ENCODE measurements at places on chromosomes 4 and X. TPM values are rescaled to one million over a fixed set of nuclear protein-coding genes. Genes with fewer than 3 reads are reported as not detected.

DNA sequence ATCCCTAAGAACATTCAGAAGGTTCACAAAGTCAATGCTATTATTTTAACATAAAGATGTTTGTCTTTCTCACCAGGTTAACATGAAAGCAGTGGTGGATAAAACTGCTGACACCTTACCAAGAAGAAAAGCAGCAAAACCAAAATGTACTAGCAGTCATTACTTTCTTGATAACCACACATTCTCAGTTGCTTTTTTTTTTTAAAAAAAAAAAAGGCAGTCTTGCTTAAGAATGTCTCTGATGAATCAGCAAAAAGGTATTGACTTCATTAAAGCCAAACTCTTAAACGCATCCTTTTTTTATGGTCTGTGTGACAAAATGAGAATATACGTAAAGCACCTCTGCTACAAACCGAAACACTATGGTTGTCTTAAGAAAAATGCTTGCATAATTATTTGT, 31.9 kb downstream of the CDKL2 start:
- H3K4me1 ChIP-seq: no peaks in the 10 kb centered on the region

GRCh38 chr4:1368421-1369090, 21.5 kb downstream of the UVSSA start:
- H3K4me1 ChIP-seq: no peaks in the 10 kb centered on the region
- peak; percentile 62 for DNase-seq
- H3K27ac ChIP-seq: no peak overlapping the region

DNA sequence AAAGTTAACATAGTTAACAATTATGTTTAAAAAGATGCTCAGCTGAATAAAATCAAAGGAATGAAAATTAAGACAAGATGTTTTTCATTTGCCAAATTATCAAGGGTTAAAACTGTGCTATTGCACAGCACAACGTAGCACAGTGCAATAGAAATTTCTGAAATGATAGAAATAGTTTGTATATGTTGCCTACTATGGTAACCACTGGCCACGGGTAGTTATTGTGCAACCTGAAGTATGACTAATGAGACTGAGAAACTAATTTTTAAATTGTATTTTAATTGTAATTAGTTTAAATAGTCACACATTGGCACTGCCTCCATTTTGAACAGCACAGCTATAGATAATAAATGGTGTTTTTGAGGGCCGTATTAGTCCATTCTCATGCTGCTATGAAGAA, 343.1 kb upstream of the FAM241A start:
- no peaks in the 10 kb centered on the region for H3K4me1 ChIP-seq
- DNase-seq: no peak
- H3K36me3 ChIP-seq: no peaks in the 10 kb centered on the region
- H3K4me3 ChIP-seq: no peak overlapping the region
- no peak overlapping the region for H3K27ac ChIP-seq

DNA sequence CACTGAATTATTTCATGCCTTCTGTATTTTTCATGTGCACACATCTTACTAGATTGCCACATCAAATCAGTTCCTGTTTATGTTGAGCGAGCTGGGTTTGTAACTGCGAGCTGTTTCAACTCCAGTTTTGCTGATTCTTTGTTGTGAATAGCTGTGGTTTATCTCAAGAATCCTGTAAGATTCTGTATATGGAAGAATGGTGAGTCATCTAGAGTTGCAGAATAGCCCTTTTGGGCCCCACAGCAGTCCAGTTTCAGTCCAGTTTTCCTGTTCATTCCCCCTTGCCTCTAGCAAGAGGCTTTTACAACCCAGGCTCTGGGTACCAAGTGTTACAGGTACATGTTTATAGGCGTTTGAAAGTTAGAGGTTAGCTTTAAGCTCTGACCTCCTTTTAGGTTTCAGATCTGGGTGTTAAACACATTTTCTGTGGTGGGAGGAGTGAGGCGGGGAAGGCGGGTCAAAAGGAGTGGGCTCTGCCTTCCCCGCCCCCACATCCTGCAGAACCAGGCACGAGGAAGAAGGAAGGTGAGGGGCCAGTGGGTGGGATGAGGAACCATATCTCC, 32.7 kb downstream of the TBC1D14 start:
- no peak overlapping the region for H3K4me3 ChIP-seq
- no peak for DNase-seq
- H3K27ac ChIP-seq: no peak overlapping the region
- H3K36me3 ChIP-seq: no peaks in the 10 kb centered on the region

DNA sequence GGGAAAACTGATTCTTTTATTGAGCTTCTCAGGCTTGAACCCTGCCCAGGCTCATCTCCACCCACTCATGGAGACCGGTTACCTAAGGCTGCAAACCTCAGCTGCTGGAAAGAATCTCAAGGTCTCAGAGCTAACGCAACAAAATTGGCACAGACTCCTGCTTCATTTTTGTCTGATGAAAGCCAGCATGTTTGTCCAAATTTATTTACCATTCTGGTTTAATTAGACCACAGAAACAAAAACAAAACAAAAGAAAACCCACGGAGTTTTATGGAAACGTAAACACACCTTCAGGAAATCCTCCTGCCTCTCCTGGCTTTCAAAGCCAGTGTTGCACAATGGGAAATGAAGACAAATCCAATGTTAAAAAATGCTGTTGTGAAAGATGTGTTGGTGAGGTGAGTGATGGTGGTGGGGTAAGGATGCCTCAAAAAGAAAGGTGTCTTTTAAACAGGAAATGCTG, 56.4 kb upstream of the PDLIM3 start:
- DNase-seq: no peak
- H3K27ac ChIP-seq: no peak overlapping the region
- no peaks in the 10 kb centered on the region for H3K36me3 ChIP-seq
- 0 out of 2 replicates have a peak, but pooled peaks cover 3% of the 10 kb centered on the region for H3K4me1 ChIP-seq

GRCh38 chrX:136666088-136666487, 18.1 kb downstream of the CD40LG start:
- H3K27me3 ChIP-seq: no peaks in the 10 kb centered on the region
- no peaks in the 10 kb centered on the region for H3K36me3 ChIP-seq
- no peak overlapping the region for H3K27ac ChIP-seq
- H3K4me1 ChIP-seq: no peaks in the 10 kb centered on the region
- DNase-seq: no peak
- H3K4me3 ChIP-seq: no peak overlapping the region

DNA sequence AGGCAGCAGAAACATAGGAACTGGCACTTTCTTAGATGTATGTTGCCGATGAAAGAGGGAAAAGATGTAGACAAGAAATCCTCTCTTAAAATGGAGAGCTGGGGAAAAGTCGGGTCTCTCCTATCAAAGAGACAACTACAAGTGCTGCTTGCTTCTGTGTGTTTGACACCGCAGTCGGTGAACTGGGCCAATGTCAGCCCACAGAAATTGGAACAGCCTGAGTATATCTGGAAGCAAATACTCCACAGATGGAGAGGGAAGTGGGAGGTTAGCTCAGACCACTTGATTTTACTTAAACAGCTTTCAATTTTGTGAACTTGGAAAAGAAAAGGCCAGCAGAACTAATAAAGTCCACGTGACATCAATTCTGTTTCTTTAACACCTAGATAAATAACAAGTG, 230.9 kb upstream of the FAT1 start:
- H3K4me1 ChIP-seq: no peaks in the 10 kb centered on the region
- no peak overlapping the region for H3K4me3 ChIP-seq
- no peaks in the 10 kb centered on the region for H3K36me3 ChIP-seq
- H3K27me3 ChIP-seq: no peaks in the 10 kb centered on the region

- no peak for DNase-seq
- H3K27ac ChIP-seq: no peak overlapping the region
- H3K27me3 ChIP-seq: no peaks in the 10 kb centered on the region
- H3K4me1 ChIP-seq: no peaks in the 10 kb centered on the region
- peaks cover 10% of the 10 kb centered on the region for H3K36me3 ChIP-seq
These were observed 335.8 kb upstream of the SFRP2 start for GRCh38 chr4:154124539-154125255.

DNA sequence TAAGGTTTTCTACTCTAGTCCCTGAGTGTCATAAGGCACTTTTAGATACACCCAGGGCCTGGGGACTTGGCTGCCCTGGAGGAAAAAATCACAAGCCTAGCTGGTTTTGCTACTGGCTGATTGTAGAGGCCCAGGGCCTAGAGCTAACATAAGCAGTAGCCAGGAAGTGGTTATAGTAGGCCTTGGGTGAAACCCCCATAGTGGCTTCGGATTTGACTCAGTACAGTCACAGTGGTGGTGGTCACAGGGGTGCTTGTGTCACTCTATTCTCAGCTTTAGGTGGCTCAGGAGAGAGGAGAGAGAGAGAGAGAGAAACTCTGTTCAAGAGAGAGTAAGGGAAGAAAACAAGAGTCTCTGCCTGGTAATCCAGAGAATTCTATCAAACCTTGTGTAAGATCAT, 194.5 kb upstream of the EDA2R start:
- DNase-seq: no peak
- H3K4me1 ChIP-seq: no peaks in the 10 kb centered on the region
- no peaks in the 10 kb centered on the region for H3K27me3 ChIP-seq
- no peak overlapping the region for H3K4me3 ChIP-seq
- peaks cover 5% of the 10 kb centered on the region for H3K36me3 ChIP-seq
- H3K27ac ChIP-seq: no peak overlapping the region

- no peak overlapping the region for H3K27ac ChIP-seq
- H3K4me3 ChIP-seq: no peak overlapping the region
- no peaks in the 10 kb centered on the region for H3K27me3 ChIP-seq
- H3K36me3 ChIP-seq: 0 out of 2 replicates have a peak, but pooled peaks cover 2% of the 10 kb centered on the region
These were observed 35.8 kb upstream of the MID1 start for GRCh38 chrX:10656214-10656613.

- no peaks in the 10 kb centered on the region for H3K4me1 ChIP-seq
- no peak overlapping the region for H3K27ac ChIP-seq
- no peak for DNase-seq
- H3K36me3 ChIP-seq: peaks cover 6% of the 10 kb centered on the region
These were observed 36.5 kb downstream of the PTPN13 start for GRCh38 chr4:86630629-86631028.

GRCh38 chr4:148922497-148922896, 480.3 kb upstream of the NR3C2 start:
- H3K27ac ChIP-seq: no peak overlapping the region
- H3K4me3 ChIP-seq: no peak overlapping the region
- no peaks in the 10 kb centered on the region for H3K27me3 ChIP-seq
- no peaks in the 10 kb centered on the region for H3K4me1 ChIP-seq

- H3K27ac ChIP-seq: no peak overlapping the region
- DNase-seq: no peak
- no peaks in the 10 kb centered on the region for H3K4me1 ChIP-seq
- H3K4me3 ChIP-seq: no peak overlapping the region
- peaks cover 32% of the 10 kb centered on the region for H3K36me3 ChIP-seq
- no peaks in the 10 kb centered on the region for H3K27me3 ChIP-seq
These were observed 107.3 kb upstream of the PRDX4 start for GRCh38 chrX:23559975-23560374.

DNA sequence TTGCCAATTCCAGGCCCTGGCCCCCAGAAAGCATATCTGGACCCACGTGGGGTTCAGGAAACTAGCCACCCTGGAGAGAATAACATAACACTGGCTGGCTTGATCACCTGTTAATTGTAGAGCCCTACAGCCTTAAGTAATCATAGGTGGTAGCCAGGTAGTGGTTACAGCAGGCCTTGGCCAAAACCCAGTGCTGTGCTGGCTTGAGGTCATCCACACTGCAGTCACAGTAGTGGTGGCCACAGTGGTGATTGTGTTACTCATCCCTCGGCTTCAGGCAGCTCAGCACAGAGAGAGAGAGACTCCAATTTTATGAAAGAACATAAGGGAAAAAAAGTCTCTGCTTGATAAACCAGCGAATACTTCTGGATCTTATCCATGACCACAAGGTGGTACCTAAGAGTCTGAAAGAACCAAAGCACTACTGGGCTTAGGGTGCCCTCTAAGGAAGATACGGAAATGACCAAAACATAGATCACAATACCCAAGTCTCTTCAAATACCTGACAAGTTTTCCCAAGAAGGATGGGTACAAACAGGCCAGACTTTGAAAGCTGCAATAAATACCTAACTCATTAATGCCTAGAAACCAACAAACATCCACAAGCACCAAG, 46.6 kb upstream of the CDX4 start:
- H3K4me3 ChIP-seq: no peak overlapping the region
- DNase-seq: no peak
- H3K4me1 ChIP-seq: no peaks in the 10 kb centered on the region
- H3K27me3 ChIP-seq: no peaks in the 10 kb centered on the region

EVC2 gene
- 7.1 TPM for total RNA-seq

KLHL2 gene
- total RNA-seq: 14.3 TPM

FAM184B gene
- total RNA-seq: 0.09 TPM

PDGFRA gene
- total RNA-seq: 6.8 TPM

TIGD4 gene
- 2.0 TPM for total RNA-seq

GAGE12J gene
- total RNA-seq: not detected

MAGEA2B gene
- total RNA-seq: not detected

HSD17B13 gene
- total RNA-seq: not detected

MTTP gene
- total RNA-seq: 0.64 TPM
